Thoracic aorta (tissue), 2 donors: ENCODE measurements at places on chromosomes 5 and 9. TPM values are rescaled to one million over a fixed set of nuclear protein-coding genes. Genes with fewer than 3 reads are reported as not detected.

The PDCD1LG2 gene
- total RNA-seq = 4.5 TPM

The SHOC1 gene
- total RNA-seq = not detected

The DHX29 gene
- total RNA-seq = 35.6 TPM

The GHR gene
- total RNA-seq = 6.4 TPM

The CCNO gene
- 0.35 TPM for total RNA-seq

The LMBRD2 gene
- 9.5 TPM for total RNA-seq

The ADAMTS6 gene
- total RNA-seq = 4.9 TPM

The CD274 gene
- 2.2 TPM for total RNA-seq

The SOX30 gene
- total RNA-seq = not detected

The ANKRD55 gene
- not detected for total RNA-seq

The PHYHD1 gene
- total RNA-seq = 36.3 TPM
